Stimulated activated CD8-positive, alpha-beta memory T cell treated with anti-CD3 and anti-CD28 coated beads, Interleukin-4, amount 100 ng/mL, for 1 hour (primary cell): ENCODE measurements at places on chromosomes 3 and 15.

- no peak for DNase-seq
Observed at GRCh38 chr3:13015286-13016082, 57.7 kb downstream of the IQSEC1 start.

DNA sequence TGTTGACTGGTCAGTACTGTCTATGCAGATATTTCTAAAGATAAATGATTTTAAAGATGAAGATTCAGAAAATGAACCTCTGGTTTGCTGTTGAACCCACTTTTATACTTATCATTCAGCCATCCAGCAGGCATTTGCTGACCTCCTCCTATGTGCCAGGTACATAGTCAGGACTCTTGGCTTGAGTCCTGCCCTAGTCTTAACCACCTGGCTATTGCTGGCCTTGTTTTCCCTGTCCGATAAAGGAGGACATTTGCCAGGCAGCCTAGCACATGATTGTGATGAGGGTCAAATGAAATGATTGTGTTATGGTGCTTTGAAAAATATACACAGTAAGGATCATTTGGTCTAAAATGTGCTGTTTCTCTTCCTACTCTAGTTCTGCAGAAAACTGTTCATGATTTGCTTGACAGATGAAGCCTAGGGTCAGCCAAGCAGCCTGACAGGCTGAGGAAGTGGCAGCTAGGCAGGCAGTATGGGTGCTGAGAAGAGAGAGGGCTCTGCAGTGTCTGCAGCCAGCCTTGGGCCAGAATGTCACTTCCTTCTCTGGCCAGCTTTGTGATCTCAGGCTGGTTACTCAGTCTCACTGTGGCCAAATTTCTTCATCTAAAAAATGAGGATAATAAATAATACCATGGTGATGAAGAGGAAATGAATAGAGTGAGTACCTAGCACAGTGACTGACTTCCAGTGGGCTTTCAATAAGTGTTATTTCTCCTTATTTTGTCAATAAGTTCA is 13.8 kb downstream of the EXOSC7 start:
- no peak for DNase-seq

DNA sequence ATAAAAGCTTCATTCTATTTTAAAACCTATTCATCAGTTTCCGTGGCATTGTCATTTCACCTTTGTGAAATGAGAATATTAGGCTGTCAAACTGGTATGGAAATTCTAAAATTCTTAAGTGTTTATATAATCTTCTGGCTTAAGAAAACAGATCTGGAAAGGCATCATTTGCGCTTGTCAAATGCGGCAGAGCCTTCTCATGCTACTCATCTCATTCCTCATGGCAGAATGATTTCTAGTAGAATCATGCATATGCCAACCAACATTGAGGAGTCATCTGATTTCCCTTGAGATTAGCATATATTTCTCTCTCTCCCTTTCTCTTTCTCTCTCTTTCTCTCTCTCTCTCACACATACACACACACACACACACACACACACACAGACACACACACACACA is 48.8 kb downstream of the STRIT1 start:
- no peak for DNase-seq

- DNase-seq: no peak
Observed at GRCh38 chr15:66654361-66654738, 47.7 kb upstream of the SMAD6 start.

GRCh38 chr3:148420242-148420641 is 277.5 kb upstream of the AGTR1 start:
- no peak for DNase-seq

- no peak for DNase-seq
Observed at GRCh38 chr15:65906396-65906795, 37.1 kb downstream of the RAB11A start.

GRCh38 chr3:97884586-97885123 is 62.8 kb downstream of the CRYBG3 start:
- DNase-seq: no peak

GRCh38 chr3:59424268-59425010 is 374.6 kb upstream of the CFAP20DC start:
- DNase-seq: no peak

- no peak for DNase-seq
Observed at GRCh38 chr3:61381745-61382392, 130.6 kb upstream of the FHIT start.

DNA sequence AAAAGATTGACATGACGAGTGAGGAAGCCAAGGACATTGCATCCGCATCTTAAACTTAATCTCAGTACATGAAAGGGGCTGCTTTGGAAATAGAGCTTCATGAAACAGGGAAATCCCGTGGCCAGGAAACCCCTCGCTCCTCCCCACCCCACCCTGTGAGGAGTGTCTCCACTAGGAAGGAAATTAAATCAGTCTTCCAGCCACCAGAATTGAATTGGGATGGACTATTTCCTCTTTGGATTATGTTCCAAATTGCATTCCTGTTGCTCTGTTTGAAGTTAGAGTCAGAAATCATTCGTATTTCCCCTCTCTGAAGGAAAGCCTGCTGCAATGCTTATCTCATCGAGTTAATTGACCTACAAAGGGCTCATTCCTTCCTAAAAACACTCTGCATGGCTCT is 35.8 kb downstream of the CLDN11 start:
- DNase-seq: no peak

DNA sequence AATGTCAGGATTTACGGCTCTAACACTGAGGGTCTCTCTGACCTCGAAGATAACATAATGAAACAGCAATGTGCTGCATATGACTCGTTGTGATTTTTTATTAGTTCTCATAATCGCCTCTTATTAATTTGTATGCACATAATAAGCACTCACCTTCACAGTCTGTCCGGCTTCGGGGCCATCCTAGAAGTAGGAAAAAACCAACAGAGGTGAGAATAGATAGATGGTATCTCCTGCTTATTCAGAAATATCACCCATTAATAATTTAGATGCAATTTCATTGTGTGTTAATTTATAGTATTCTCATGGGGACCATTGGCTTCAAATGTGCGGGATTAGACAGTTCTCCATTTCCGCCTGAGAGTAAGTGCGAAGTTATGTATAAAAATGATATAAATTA is 961.4 kb upstream of the CFAP20DC start:
- no peak for DNase-seq

GRCh38 chr15:99424978-99425656 is 140.7 kb upstream of the MEF2A start:
- DNase-seq: no peak

- DNase-seq: peak; percentile 6
Observed at GRCh38 chr15:43285609-43286037, 18.9 kb upstream of the TGM5 start.

DNA sequence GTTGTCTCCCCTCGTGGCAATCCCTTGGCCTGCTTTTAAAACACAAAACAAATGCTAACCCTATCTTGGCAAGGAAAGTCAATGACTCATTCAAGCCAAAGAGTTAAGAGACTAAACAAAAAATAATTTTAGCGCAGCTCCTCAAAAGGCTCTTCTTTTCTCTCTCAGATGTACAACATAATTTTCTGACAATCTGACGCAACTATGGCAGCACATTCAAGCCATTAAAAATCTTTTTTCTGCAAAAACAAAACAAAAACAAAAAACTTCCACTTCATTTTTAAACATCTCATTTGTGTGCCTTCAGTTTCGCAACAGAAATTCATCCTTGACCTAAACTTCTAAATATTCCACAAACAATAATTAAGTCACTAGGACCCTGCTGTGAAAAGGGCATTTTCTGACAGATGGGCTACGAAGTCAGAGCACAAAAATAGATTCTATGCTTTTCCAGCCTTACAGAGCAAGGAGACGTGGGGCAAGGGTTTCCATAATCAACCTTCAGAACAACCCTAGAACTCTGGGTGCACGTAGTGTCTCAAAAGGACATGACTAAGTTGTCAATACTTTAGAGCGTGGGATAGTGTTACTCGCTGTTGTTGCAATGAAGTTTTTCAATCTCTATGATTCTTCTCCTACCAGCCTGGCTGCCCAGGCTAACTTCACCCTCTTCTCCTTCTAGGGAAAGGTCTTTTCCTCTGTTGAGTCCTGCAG is 84.3 kb downstream of the MB21D2 start:
- DNase-seq: no peak

DNA sequence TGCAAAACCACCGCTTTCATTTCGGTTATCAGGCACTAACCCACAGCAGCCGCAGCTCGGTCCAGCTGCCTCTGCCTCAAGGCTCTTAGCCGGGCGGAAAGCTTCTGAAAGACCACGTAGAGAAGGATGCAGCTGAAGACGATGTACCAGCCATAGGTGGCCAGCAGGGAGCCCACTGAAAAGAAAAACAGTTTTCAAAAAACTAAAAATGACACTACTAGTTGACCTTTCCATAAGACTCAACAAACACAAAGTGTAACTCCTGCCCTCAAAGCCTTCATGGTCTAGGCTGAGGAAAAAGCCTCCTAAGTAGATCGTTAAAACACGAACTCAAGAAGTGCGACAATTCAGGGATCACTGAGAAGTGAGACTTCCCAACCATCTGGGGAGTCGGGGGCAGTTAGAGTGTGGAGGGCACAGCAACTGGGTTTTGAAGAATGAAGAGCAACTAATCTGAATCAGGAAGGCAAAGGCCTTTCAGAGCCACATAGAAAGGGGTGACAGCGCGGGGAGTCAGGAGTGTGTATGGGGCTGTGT is 716 bp downstream of the SELENOS start:
- no peak for DNase-seq

DNA sequence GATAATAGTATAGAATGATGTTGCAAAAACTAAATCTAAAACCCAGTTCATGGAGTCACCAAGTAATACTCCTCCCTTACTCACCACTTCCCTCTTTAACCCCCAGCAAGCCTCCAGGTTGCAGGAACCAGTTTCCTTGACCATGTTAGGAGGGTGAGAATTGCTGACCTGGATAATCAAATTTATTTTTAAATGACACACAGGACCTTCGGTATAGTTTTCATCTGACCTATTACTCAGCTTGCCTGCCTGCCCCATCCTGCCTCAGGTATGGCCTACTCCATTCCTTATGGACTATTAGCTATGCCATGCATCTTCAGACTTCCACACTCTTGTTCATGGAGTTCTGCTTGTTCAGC is 883 bp downstream of the RTP4 start:
- no peak for DNase-seq

GRCh38 chr15:66673410-66674322 is 28.4 kb upstream of the SMAD6 start:
- no peak for DNase-seq

GRCh38 chr3:44554626-44555592 is at the start of gene ZKSCAN7:
ZKSCAN7 (plus strand) TSS chr3:44555193; CDS start chr3:44557048, 1,855 bp downstream.
- peak; percentile 22 for DNase-seq

GRCh38 chr3:182139627-182140357 is 428.1 kb downstream of the SOX2 start:
- DNase-seq: no peak

GRCh38 chr3:153252963-153253362 is 90.9 kb downstream of the RAP2B start:
- no peak for DNase-seq

DNA sequence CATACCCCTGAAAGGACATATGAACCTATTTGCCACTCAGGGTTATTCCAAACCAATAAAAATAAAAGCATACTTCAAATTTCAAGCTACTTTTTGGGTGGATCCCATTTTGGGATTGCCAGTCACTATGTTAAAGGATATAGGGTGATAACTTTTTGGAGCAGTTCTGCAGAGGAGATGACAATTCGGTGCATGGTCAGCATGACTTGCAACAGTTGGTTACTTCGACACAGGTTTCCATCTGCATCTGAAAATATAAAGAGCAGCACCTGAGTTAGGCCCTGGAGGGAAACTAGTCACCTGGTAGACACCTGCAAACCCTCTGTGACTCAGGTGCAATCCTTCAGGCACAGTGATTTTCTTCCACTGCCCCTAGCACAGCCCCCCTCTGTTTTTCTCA is 38.5 kb downstream of the RASGRP1 start:
- DNase-seq: no peak

DNA sequence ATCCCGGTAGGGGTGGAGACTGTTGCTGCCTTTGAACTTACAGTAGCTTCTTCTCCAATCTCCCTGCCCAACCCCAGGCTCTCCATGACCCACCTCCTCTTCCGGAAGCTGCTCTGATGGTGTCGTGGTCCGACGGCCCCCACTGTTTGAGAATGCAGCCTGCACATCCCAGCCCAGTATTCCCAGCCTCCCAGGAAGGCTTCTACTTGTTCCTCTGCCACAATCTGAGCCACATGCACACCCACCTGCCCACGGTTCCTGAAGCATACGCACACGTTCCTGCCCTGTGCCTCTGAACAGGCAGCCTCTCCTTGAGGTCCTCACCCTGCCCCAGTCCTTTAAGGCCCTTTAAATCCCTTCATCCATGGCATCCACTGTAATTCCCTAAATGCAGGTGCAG is 57.4 kb downstream of the ABTB1 start:
- DNase-seq: no peak

DNA sequence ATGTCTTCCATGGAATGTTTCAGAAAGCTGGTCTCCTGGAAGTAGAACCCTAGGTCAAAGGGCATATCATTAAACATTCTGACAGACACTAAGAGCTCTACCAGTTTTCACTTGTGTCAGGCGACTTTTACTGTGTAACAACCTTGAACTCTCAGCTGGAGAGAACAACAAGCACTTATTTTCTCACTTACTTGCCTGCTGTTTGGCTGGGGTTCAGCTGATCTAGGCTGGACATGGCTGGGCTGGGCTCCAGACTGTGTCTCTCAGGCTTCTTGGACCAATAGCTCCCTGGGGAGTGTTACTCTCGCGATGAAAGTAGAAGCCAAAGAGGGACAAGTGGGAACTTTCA is 527.3 kb downstream of the SHQ1 start:
- no peak for DNase-seq

DNA sequence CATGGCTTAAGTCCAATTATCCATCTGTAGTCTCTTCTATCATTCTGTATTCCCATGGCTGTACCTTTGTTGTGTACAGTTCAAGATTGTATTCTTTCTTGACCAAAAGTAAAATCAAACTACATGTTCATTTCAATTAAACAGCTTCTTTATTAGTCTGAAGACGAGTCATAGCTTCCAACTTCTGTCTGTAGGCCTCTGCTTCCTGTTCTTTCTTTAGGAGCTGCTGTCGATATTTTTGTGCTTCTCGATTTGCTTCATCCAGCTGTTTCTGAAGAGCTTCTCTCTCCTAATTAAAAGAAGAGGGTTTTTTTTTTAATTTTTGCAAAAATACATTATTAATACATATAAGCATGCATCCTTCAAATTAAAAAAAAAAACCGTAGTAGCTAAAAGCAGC is 13.0 kb upstream of the HDC start:
- DNase-seq: no peak

- no peak for DNase-seq
Observed at GRCh38 chr15:78837543-78837942, 26.3 kb upstream of the ADAMTS7 start.

GRCh38 chr15:58880320-58880719 is 53.2 kb downstream of the SLTM start:
- DNase-seq: no peak

GRCh38 chr3:134838599-134838998 is 43.5 kb downstream of the EPHB1 start:
- DNase-seq: no peak

DNA sequence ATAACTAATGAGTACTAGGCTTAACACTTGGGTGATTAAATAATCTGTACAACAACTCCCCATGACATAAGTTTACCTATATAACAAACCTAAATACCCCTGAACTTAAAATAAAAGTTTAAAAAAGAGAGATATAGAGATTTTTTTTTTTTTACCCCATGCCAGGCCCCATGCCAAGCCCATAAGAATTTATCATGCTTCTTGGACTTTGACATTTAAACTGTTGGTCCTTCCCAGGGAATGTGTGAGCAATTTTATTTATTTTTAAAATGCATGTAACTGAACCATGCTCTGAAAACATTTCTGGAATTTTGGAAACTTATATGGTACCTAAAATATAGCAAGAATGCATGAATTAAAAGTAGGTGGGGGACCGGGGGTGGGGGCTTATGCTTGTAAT is 26.3 kb downstream of the KLHL6 start:
- no peak for DNase-seq

- no peak for DNase-seq
Observed at GRCh38 chr3:17349093-17349492, 393.3 kb downstream of the TBC1D5 start.
